Neural crest cell (in vitro differentiated cells): ENCODE measurements at places on chromosomes 16 and 17.

- DNase-seq: no peak
These were observed 16.4 kb upstream of the RPL13 start for GRCh38 chr16:89544113-89544512.

- no peak for DNase-seq
These were observed 136.7 kb downstream of the XYLT1 start for GRCh38 chr16:17334096-17334495.

GRCh38 chr16:85549766-85550421 is 63.2 kb upstream of the GSE1 start:
- no peak for DNase-seq

DNA sequence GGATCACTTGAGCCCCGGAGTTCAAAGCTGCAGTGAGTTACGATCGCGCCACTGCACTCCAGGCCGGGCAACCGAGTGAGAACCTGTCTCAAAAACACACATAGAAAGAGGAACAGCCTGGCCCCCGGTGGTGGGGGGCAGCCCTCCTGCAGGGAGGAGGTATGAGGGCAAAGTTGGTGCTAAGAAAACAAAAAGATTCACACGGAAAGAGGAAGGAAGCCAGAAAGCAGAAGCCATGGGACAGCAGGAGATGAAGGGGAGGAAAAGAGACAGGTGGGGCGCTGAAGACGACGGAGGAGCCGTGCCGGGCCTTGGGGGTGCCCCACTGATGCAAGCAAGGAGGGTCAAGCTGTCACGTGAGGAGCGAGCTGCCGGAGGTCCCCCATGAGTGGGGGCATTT is 8.2 kb upstream of the C16orf74 start:
- no peak for DNase-seq

DNA sequence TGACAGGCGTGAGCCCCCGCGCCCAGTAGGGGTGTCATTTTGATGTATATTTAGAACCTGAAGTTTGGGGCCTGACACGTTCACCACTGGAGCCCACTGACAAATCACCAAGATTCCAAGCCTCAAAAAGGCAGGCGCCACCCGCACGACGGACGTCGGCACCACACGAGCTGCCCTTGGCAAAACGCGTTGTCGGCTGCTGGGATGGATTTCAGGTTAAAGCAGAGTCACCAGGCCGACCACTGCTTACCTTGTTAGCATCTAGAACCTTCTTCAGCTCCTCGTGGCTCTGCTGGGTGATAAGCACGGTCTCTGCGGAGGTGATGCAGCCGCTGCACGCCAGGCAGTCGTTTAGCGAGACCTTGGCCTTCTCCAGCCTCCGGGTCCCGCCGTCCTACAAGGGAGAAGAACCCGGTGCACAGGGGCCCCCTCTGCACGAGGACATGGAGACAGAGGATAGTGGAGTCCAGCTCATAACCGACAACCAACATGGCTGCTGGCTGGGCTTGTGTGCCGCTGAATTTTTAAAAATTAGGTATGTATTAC is 3.8 kb downstream of the CIAO3 start:
- DNase-seq: no peak

DNA sequence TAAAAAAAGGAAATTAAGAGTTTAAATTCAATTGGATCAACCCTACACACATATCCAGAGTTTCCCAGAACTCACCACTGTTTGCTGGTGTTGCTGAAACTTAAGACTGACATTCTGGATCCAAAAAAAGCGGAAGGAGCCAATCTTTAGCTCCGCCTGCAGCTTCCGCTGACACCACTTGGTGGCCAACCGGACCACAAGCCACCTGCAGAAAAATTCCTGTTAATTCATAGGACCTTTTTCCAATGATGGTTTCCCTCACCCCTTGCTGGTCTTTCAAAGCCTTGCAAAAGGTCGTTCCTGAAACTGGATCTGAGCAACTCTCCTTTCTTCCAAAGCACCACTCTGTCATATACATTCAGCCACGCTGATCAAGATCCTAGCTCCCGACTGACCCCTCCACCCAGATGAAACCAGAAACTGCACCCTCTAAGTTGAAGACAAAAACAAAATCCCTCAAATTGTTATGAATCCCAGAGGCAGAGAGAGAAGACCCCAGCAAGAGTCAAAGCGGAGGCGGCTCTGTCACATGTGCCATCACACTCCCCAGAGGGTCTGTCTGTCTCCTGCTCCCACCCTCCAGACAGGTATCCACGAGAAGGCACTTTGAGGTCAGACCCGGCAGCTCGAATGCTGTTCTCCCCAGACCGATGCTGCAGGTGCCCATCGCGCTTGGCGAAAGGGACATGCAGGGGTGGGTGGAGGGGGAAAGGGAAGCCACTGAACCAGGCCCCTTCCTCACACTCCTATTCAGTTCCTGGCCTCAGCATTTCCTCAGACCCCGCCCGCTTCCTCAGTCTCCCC is 773 bp downstream of the BLTP2 start:
- peak; percentile 26 for DNase-seq

DNA sequence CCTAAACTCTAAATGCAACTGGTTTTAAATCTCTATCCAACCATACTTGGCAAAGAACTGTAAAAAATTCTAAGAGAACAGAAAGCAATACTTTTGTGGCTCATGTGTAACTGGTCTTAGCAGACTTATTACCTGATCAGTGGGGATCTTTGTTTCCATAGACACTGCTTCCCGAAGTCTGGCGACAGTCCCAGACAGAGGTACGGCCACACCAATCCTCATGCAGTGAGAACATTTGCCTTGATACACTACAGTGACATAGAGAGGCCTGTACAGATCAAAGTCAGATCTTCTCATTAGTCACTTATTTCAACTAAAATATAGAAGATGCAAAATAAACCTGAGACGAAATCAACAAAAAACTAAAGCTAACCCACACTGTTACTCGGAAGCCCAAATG is 43.9 kb downstream of the USP31 start:
- no peak for DNase-seq

DNA sequence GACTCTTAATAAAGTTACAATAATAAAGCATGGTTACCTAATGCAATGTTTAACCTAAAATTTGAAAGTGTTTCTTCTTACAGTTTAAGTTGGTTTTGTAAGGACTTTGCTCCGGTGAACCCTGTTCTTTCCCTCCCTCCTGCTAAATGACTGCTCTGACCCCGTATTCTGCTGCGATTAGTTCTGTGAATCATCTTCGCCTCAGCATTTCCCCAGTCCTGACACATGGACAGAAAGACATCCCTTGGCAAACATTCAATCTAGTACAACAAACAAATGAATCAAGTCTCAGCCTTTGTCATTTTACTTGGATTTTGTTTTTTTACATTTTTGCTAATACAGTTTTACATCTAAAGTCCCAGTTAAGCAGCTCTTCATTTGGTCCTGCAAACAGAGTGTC is 15.4 kb downstream of the KCNJ2 start:
- no peak for DNase-seq

DNA sequence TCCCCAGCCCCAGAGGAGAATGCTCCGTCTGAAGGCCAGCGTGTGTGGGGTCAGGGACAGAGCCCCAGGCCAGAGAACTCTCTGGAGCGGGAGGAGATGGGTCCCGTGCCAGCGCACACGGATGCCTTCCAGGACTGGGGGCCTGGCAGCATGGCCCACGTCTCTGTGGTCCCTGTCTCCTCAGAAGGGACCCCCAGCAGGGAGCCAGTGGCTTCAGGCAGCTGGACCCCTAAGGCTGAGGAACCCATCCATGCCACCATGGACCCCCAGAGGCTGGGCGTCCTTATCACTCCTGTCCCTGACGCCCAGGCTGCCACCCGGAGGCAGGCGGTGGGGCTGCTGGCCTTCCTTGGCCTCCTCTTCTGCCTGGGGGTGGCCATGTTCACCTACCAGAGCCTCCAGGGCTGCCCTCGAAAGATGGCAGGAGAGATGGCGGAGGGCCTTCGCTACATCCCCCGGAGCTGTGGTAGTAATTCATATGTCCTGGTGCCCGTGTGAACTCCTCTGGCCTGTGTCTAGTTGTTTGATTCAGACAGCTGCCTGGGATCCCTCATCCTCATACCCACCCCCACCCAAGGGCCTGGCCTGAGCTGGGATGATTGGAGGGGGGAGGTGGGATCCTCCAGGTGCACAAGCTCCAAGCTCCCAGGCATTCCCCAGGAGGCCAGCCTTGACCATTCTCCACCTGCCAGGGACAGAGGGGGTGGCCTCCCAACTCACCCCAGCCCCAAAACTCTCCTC is 10.4 kb downstream of the CX3CL1 start:
- DNase-seq: no peak

DNA sequence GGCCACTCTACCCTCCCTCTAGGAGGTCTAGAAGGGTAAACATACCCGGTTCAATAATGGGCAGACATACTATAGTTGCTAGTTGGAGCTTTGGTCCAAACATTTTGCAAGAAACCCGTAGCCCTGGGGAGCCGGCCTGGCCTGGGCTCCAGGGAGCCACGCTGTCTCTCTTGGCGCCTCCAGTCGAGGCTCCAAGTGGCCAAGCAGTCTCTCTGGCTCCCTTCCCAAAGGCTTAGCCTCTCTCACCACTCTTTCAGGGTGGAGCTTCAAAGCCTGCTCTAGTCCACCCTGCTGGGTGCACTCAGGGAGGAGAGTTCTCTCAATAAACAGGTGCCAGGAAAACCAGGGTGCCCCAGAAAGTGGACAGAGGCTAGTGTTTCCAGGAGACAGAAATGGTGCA is 32.2 kb downstream of the RCVRN start:
- no peak for DNase-seq

GRCh38 chr17:20991276-20992037 is 51.4 kb downstream of the USP22 start:
- no peak for DNase-seq

GRCh38 chr17:43015579-43015978 is 6.6 kb downstream of the VAT1 start:
- DNase-seq: no peak

DNA sequence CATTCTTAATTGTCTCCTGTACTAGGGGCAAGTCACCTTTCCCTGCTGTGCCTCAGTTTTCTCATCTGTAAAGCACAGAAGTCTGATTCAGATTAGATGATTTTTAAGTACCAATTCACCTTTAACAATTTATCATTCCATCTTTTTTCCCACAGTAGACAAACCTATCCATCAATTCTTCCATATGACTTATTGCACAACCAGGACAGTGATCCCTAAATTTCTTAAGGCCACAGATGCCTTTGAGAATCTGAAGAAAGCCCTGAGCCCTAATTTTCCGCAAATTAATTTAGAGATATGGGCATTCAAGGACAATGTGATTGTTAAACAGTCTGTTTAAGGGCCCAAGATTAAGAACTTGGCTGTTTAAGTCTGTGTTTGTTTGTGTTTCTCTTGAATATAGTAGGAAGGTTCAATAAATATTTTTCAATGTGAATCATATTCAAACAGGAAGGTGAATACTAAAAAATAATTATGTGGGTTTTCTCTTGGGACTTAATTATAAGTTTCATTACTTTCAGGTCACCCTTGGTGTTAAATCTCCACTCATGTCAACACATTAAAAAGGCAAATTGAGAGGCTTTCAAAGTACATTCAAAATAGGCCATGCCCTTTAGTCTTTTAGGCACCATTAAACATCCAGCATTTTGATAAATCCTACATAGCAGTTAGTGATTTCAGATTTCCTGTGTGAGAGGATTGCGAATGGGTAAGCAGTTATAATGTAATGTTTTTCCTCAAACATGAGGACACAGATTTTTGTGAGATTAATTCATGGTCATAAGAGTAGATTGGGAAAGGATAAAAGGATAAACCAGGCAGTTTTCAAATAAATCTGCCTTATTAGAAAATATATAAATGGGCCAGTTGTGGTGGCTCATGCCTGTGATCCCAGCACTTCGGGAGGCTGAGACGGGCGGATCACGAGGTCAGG is 34.9 kb upstream of the MMD start:
- DNase-seq: no peak

GRCh38 chr16:26456074-26456473 is 610.7 kb upstream of the C16orf82 start:
- DNase-seq: no peak

- no peak for DNase-seq
These were observed 8.5 kb downstream of the PRSS27 start for GRCh38 chr16:2711370-2712062.

DNA sequence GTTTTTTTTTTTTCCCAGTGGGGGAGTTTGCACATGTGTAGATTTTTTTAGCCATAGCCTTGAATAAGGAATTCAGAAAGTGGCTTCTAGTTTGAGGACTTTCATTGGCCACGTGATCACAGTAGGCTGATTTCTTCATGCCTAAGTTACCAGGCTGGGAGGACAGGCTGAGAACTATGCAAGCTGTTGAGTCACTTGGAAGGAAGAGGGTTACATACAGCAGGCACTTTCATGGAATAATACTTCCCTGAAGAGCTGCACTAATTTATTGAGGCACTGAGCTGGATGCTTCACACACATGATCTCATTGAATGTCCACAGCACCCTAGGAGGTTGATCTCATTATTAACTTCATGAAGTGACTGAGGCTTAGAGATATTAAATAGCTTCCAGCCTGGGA is 22.8 kb downstream of the PRKCB start:
- DNase-seq: no peak

DNA sequence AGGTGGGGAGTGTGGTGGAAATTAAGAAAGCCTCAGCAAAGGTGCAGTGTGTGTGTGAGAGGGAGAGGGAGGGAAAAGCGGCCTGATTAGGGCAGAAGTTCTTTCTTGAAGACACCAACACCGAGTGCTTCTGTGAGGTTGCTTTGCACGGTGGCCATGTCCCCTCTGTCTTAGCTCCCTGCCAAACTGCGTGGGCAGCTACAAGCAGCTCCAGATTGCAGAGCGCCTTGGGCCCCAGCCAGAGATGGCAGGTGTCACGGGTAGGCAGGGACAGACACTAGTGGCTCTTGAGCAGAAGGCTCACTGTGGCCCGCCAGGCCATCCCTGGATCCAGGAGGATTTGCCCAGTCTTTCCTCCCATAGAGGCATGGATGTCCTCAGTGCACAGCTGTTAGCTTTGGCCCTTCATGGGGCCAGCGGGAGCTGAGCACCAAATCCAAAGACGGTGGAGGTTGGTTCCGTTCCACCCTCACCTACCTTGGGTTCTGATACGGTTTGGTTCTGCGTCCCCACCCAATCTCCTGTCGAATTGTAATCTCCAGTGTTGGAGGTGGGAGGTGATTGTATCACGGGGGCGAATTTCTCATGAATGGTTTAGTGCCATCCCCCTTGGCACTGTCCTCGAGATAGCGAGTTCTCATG is 21.4 kb downstream of the KIAA0513 start:
- DNase-seq: no peak

DNA sequence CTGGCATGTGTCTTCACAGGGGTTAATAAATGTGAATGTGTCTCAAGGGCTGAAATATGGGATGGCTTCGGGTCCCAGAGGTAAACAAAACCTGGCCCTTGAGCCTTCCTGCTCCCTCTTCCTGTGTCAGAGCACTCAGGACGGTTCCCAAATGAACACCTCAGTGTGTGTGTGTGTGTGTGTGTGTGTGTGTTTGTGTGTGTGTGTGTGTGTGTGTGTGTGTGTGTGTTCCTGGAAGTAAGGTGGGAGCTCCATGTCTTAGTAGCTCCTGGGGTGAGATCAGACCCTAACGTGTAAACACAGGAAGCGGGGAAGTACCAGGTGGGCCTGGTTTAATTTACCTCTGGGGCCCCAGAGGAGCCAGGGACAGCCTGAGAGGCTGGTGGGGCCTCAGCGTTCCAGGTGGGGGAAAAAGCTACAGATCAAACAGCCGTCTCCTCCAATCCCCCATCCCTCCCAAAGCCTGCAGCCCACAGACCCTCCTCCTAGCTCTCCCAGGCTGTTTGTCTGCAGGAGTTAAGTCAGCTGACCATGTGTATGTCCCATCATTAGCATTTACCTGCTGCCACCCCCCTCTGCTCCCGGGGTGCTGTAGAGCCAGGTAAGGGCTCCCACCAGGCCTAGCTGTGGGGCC is 6.1 kb downstream of the KIF19 start:
- DNase-seq: no peak
